Fibroblast of skin of left quadriceps (primary cell): ENCODE measurements at places on chromosomes 11 and 22.

DNA sequence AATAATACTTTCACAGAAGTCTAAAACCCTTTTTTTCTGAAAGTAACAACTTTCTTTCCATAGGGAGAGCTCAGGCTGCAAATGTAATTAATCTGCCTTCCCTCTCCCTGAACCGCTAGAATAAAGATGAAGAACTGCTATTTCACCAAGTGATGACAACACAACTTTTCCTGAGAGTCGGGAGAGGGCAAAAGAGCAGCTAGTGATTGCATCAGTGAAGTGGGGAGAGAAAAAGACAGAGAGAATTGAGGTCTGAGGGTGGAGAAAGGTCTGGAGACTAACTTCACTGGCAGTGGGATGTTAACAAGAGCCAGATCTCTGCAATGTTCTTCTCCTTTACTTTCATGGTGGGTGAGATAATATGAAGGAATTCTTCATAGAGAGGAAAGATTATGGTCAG, 10.9 kb upstream of the MPEG1 start:
- no peak for DNase-seq

GRCh38 chr11:18384157-18384641, 10.2 kb upstream of the LDHA start:
- DNase-seq: peak; percentile 42

GRCh38 chr22:37101311-37102066, 8.0 kb downstream of the TMPRSS6 start:
- DNase-seq: no peak

- no peak for DNase-seq
These were observed 287.0 kb downstream of the FAT3 start for GRCh38 chr11:92511522-92512203.

DNA sequence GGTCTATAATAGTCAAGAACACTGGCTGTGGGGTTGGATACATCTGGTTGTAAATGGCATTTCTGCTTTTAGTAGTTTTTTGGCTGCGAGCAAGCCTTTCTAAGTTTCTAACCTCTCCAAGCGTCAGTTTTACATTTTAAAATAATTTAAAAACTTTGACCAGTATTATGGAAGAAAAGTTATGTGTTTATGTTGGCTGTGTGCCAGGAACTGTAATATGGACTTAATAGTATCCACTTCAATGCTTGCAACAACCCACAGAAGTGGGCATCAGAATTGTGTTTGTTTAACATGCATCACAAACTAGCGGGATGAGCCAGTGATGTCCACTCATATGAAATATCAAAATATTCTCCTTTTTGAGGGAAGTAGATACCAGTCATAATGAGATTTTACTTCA, 844.2 kb downstream of the JRKL start:
- DNase-seq: no peak

DNA sequence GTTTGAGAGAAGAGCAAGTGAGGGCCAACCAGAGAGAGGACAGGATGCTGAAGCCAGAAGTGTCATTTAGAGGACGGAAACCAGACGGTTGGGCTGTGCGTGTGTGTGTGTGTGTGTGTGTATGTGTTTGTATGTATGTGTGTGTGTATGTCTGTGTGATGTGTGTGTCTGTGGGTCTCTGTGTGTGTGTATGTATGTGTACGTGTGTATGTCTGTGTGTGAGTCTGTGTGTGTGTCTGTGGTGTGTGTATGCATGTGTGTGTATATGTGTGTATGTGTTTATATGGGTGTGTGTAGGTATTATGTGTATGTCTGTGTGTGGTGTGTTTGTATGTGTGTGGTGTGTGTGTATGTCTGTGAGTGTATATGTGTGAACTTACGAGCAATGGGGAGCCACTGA, 77.7 kb upstream of the EIF3D start:
- no peak for DNase-seq

DNA sequence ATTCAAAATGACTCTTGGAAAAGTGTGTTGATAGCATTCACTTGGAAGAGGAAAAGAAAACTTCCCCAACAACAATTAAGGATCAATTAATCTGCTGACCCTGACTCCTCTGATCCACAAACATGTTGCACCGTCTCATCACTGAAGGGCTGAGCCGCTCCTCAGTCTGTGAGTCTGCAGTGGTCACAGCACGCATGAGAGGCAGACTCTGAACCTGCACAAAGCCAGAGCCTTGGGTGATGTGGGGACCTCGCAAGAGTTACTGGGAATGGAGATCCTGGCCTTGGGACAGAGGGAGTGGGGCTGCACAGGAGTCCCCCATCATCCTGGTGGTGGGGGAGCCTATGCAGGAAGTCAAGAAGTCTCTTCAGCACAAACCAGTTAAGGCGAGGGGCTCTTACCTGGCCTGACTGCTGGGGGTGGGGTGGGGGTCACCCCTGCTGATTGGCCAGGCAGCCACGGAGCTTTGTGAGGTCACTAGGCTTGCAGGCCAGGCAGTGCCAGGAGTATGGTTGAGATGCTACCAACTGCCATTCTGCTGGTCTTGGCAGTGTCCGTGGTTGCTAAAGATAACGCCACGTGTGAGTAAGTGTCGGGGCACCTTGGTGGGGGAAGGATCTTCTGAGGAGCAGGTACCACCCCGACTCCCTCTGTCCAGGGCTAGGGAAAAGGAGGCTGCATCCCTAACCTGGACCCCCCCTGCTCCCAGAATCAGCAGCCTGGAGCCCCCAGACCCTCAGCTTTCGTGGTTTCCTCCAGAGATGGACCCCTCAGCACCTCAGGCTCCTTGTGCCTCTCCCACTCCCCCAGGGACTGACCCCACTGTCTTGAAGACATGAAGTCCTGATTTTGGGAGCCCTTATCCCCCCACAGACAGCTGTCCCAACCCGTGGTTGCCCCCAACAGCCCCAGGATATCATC, at the start of gene ACR:
Gene ACR, plus strand, starts transcription at position 477 of the 921 bp plus-strand sequence. Its CDS starts 32 bp downstream, at position 509.
- DNase-seq: no peak

DNA sequence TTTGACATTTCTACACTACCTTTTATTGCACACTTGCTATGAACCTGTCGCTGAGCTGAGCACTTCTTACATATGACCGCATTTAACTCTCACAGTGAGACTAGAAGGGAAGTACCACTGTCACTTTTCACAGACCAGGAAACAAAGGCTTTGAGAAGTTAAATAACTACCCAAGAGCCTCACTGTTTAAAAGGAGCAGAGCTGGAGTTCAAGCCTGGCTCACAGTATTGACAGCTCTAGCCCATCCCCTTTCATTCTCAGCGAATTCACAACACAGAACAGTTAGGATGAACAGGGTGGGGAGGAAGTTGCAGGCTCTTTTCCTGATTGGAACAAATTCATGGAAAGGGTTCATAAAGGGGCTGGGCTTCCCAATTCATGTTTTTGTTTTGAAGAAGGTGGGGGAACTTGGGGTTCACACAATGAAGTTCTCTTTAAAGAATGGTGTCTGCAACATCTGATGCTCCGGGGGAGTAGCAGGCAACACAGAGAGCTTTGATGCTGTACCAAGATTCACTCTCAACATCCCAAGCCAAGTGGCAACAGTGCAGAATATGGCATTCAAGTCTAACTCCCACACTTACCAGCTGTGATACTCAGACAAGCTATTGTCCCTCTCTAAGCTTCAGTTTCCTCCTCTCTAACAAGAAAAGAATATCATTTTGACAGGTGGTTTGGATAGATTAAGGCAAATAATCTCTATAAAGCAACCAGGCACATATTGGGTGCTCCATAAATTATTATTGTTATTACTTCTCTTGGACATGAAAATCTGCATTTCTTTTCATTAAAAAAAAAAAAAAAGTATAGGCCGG, 17.2 kb downstream of the SCGB1A1 start:
- DNase-seq: no peak
